Substantia nigra (tissue), 51 donors: ENCODE measurements at places on chromosomes 3 and 15.

DNA sequence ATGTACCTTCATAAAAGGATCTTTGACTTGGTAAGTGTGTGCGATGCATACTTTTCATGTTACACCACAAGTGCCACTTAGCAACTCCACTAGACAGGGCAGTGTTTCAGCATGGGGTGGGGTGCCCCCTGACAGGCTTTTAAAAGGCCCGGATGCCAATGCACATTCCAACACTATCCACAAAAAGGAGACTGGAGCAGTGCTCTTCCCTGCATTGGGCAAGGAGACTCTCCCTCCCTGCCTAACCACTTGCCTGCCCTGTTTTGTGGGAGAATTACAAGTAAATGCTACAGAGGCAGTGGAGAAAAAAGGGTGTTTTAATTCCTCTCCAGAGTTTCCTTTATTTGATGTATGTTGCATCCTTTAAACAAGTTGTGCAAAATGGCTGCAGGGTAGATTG is 1.7 kb upstream of the RARB start:
- DNase-seq, result no peak

- no peak for DNase-seq
Measured at GRCh38 chr3:30180310-30181177, 425.9 kb upstream of the TGFBR2 start.

DNA sequence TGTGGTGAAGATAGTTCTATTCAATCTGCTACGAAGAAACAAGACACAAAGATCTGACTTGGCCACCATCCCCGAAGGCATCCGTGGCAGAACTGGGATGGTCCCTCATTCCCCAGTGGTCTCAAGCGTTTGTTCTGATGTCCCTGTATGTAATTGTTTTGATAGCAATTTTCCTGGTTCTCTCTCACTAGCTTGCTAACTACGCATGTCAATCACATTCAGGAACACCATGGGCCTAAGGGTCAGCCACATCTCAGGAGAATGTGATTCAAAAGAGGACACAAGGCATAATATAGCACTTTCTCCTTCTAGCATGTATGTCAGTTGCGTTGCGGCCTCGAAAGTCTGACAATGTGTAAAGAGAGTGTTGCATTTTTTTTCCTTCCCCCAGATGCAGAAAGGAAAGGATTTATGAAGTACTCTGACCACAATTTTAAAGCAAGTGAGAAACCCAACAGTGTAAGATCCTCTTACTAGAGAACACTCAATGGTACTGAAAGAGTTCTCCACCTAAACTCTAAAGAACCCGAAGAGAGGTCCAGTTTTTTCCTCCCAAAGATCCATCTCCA is 32.0 kb upstream of the TCF12 start:
- no peak for DNase-seq

- no peak for DNase-seq
Measured at GRCh38 chr3:10977892-10978510, 14.5 kb upstream of the SLC6A1 start.

DNA sequence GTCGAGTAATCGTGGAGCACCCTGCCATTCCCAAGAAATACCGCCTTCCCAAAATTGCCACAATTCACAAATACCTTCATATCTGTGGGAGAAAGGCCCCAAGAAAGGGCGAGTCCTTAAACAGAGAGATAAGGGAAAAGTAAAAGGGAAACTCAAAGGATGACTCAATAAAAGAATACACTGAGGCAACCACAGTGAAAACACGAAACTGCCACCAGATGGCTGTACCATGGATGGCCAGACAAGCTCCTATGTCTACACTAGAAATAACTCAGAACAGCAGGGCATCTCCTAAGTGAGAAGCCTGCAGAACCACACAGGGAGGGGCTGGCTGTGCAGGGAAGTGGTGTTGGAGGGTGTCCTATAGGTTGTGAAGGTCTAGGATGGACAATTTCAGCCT is 25.0 kb downstream of the SRGAP3 start:
- no peak for DNase-seq

DNA sequence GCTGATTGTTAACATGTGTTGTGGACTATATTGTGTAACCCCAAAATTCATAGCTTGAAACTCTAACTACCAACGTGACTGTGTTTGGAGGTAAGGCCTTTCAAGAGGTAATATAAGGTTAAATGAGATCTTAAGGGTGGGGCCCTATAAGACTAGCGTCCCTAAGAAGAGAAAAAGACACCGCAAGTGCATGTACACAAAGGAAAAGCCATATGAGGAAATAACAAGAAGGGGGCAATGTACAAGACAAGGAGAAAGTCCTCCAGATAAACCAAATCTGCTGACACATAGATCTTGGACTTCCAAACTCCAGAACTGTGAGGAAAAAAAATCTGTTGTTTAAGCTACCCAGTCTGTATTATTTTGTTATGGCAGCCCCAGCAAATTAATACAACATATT is 8.6 kb downstream of the DMXL2 start:
- no peak for DNase-seq

GRCh38 chr15:70029297-70029701 is 68.4 kb downstream of the TLE3 start:
- no peak for DNase-seq

DNA sequence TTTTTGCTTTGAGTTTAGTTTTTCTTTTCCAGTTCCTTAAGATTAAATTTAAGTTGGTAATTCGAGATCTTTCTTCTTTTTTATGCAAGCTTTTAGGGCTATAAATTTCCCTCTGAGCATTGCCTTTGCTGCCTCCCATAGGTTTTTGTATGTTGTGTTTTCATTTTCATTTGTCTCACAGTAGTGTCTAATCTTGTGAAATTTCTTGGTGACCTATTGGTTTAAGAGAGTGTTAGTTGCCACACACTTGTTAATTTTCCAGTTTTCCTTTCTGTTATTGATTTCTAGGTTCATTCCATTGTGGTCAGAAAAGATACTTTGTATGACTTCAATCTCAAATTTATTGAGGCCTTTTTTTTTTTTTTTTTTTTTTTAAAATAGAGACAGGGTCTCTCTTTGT is 18.3 kb upstream of the IL20RB start:
- no peak for DNase-seq

DNA sequence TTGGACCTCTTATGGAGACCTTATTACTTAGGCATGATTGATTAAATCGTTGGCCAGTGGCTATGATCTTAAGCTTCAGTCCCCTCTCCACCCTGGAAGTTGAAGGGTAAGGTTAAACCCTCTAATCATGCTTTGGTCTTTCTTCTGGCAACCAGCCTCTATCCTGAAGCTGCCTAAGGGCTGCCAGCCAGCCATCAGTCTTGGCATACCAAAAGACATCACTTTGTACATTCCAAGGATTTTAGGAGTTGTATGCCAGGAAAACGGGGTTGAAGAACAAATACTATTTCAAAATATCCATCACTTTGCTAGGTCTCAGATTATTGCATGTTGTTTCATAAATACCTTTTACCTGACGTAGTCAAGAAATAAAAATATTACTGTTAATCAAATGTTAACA is 28.9 kb downstream of the UBE2E2 start:
- no peak for DNase-seq

- no peak for DNase-seq
Measured at GRCh38 chr3:149816986-149817385, 4.0 kb downstream of the RNF13 start.

DNA sequence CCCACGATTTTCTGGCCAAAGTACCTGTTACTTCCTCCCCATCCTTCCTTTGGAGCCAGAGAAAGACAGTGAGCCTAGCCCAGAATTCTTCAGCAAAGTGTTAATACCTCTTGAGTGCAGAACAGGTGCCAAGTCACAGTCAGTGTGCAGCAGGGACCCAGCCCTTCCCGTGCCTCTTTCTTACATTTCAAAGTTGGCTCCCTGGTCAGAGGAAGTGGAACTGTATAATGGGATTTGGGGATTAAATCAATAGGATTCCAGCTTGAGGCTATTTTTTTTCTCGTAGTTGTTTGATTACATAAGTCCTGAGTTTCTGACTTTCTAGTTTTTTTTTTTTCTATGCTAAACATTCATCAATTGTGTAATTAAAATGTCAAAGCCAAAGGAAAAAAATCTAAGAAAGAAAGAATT is 52.6 kb upstream of the ABHD10 start:
- no peak for DNase-seq

- DNase-seq, result no peak
Measured at GRCh38 chr3:15430624-15431023, 3.2 kb downstream of the EAF1 start.

DNA sequence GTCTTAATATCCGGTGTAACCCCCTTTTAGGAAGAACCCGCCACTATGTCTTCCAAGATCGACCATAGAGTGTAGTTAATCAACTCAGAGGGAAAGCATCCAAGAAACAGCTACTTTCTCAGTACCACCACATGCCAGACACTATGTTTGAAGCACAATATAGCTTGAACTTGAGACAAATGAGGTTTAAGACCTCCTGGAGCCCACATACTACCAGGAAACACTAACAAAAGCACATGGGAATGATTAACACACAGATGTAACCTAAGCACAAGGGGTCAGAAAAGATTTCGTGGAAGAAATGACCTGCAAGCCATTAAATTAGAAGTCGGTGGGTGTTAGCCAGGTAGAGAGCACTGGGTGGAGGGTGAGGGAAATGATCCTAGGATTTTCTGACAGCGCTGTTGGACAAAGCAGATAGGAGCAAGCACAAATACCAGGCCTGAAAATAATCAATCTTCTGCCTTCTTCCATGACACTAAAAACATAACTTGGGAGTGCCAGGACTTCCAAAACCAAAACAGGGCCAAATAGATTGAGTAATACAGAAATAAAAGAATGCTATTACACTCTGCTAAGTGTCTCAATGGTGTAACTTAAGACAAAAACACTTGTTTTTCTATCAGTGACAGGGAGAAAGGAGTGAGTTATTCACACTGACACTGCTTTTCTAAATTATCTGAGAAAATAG is 213.7 kb downstream of the FOXP1 start:
- DNase-seq, result no peak

- DNase-seq, result no peak
Measured at GRCh38 chr3:38542401-38543298, 46.5 kb downstream of the EXOG start.

- DNase-seq, result no peak
Measured at GRCh38 chr15:79978260-79978654, 7.3 kb upstream of the BCL2A1 start.

DNA sequence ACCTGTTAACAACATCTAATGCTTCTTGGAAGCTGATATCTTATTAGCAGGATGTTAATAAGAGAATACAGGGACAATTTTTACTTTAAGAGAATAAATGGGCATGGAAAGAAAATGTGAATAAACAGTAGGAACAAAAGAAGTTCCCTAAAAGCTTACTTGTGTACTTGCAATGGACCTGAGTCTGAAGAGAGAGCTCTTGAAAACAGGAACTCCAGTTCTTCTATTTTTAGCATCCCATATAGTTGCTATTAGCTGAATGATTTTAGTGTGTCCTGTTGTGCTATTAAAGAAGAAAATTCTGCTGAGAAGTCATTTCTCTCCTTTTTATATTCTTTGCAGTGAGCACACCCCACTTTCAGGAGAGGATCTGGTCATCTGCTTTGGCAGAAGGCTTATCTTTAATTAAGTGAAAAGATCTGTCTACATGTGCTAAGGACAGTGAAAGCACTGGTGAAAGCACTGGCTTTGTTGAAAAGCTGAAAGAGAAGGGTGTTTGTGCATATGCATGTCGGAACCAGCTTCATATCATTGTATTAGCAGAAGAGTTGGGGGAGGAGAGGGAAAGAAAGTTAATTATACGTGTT is 1.4 kb upstream of the ST3GAL6 start:
- DNase-seq, result no peak

DNA sequence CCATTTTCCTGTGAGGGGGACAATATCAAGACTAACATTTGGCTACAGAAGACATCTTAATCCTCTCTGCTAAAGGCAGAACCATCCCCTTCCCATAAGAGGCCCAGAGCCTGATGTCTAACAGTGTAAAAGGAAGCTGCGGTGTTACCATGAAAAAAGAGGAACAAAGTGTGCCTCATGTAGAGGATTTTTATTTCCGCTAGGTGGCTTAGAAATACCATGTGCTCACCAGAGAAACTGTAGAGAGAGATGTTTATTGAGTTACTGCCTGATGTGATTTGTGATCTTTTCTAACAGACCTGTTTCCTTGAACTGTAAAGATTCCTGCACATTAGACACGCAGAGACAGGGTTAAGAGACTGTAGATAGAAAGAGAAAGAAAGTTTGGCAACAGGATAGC is 22.0 kb downstream of the OR5H15 start:
- DNase-seq, result no peak

- DNase-seq, result no peak
Measured at GRCh38 chr3:5143464-5143863, 21.4 kb downstream of the ARL8B start.

DNA sequence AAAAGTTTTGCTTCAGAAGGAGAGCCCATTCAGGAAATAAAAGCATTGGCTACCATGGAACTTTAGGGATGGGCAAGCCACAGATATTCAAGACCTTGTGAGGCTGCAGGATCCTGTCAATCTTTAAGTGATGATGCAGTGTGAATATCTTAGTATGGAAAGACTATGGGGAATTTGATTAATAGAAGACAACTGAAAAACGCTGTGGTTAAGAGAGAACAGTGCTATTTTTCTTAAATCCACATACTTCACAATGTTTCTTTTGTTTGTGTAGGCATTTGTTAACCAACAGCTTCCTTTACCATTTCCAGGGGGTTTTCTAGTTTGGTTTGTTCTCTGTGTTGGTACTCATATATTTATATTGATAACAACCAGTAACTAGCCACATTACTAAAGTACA is 90.3 kb downstream of the TMEM212 start:
- DNase-seq, result no peak

DNA sequence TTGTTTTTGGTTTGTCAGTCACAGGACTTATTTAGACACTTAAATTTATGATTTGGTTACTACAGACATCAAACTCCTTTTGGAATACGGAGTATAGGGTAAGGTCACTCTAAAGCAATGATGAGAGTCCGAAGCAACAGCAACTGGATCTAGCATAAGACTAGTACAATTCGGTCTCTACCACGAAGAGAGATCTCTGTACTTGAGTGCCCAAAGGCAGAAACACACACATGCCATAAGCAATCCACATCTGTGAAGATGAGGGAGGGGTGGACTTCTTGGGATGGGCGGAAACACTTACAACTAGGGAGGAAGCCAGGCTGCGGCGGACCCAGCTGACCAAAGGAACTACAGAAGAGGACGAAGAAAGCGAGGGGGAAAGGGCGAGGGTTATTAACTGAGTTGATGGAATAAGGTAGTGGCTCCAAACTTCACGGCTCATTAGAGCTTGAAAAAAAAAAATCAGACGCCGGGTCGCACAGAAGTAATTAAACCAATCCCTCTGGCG is 595 bp downstream of the DPH6 start:
- no peak for DNase-seq
